ENCODE measurements at places on chromosomes 16 and 17.

GRCh38 chr16:67164599-67165061 lies at the start of gene HSF4:
HSF4 (plus strand) TSS chr16:67164745; CDS start chr16:67164812, 67 bp downstream.
- no peak for DNase-seq

DNA sequence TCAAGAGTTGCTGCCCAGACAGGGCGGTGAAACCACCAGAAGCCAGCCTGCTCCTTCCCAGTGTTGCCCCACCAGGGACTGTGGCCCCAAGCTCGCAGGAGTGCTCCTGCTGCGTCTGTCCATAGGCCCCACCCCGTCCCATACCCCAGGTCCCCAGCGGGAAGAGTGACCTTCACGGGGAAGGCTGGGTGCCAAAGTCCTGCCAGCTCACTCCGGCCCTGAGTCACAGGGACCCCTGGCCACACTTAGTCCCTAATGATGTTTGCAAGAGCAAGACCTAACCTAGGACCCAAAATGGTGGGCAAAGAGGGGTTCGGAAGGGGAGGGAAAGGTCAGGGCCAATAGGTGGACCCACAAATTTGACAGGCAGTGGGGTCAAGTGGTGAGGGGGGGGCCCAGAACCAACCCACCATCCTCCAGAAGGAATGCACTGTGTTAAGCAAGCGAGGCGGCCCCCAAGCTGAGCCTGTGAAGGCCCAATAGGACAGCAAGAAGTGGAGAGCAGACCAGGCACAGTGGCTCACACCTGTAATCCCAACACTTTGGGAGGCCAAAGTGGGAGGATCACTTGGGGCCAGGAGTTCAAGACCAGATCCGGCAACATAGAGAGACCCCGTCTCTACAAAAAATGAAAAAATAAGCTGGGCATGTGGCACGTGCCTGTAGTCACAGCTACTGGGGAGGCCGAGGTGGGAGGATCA lies 3.3 kb downstream of the DOK4 start:
- DNase-seq, result no peak

GRCh38 chr16:47129755-47130435 lies 13.8 kb downstream of the NETO2 start:
- no peak for DNase-seq

- no peak for DNase-seq
Measured at GRCh38 chr17:68383443-68384321, 73.6 kb downstream of the WIPI1 start.

DNA sequence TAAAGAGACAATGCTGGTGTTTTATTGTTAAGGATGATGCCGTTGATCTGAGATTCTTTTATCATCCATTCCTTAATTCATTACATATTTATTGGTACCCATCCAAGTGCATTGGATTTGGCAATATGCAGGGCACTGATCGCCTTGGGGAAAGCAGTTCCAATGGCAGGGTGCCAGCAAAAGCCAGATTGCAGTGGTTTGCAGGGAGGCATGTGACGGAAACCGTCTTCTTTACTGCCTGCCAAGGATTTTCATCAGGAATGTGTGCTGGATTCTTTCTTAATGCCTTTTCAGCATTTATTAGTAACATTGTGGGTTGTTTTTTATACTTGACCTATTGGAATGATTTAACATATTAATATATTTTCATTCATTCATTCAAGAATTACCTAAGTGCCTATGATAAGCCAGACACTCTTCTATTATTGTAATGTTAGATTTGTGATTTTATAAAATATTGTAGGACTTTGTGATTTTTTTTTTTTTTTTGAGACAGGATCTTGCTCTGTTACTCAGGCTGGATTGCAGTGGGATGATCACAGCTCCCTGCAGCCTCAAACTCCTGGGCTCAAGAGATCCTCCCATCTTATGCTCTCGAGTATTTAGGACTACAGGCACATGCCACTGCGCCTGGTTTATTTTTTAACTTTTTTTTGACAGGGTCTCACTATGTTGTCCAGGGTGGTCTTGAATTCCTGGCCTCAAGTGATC lies 93.4 kb upstream of the TNRC6A start:
- DNase-seq, result no peak

DNA sequence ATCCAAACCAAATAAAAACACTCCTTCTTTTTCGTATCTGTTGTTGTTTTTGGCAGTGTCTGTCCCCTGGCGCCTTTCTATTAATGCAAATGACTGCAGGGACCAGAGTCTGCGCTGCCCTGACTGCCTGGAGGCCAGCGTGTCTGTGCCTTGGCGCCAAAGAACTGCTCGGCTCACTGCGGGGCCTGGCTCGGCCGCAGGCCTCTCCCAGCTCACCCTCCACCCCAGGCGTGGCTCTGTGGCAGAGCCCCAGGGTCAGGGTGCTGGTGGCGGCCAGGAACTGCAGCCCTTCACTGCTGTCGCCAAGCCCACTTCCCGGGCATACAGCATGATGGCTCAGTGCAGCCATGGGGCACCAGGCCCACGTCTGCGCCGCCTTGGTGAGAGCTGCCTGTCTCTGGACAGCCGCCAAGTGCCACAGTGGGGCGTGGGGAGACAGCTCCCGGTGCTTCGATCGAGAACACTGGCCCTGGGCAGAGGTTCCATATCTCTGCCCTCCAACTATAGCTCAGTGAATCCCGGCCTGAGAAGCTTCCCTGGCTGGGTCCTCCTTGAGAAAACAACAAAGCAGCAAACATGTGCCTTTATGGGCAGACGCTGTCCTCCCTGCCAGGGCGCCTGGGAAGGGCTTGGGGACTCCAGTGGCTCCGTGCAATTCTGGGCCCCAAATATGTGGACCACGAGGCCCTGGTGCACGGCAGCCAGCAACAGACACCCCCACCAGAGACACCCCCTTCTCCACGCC lies 11.1 kb downstream of the CANT1 start:
- DNase-seq, result no peak

DNA sequence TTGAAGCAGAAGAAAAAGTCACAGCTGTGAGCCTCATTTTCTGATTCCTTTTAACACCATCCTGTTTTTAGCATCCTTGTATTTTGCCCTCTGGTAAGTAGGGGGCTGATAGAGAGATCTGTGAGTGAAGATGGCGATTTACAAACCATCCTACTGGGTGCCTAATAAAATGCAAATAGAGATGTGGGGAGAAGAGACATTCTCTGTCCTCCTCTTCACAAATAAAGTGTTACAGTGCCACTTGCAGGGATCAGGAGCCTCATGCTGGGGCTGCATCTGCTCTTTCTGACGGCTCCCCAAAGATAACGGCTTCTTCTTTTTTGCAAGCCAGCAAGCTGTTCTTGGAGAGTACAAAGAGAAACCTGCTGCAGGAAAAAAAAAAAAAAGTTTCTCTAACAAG lies 418.6 kb downstream of the TOX3 start:
- no peak for DNase-seq

DNA sequence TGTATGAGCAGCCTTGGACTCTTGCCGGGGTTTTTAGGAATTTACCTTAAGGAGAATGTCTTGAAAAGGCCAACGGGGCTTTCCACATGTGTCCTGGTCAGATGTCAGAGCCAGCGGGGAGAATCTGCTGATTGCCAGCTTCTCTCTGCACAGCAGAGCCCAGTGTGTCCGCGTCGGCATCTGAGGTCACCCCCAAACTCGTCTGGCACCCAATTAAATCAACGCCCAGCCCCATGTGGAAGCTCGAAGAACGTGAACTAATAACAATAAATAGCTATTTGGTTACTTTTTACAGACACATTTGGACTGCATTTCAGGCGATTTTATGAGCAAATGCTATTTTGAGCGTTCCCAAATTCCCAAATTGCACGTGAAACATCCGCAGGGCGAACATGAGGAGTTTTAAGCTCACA lies 303.5 kb downstream of the FOXL1 start:
- no peak for DNase-seq

- no peak for DNase-seq
Measured at GRCh38 chr17:43085474-43085873, 39.7 kb downstream of the BRCA1 start.

GRCh38 chr17:82414548-82415281 lies 3.4 kb upstream of the HEXD start:
- DNase-seq, result peak; percentile 31

GRCh38 chr16:30352488-30353401 lies 2.4 kb downstream of the CD2BP2 start:
- DNase-seq, result no peak

DNA sequence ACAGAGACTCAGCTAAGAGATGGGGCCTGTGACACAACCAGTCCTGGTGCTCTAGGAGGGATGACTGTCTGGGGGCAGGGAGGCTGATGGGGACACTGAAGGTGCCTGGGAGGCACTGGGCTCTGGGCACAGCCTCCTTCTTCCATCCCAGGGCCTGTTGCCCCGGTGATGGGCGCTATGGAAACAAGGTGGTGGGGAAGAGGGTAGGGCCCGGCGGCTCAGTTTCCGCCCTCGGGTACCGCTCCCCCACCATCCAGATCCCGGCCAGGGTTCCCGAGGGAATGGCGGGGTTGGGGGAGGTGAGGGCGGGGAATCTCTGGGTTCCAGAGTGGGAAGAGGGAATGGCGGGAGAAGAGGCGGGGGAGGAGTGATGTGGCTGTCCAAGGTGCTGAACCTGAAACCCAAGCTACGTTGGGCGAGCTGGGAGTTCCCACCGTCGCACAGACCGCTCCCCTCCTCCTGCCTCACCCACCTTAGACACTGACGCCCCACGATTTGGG lies 981 bp downstream of the KCNH4 start:
- no peak for DNase-seq
